T-cell (primary cell): ENCODE measurements at places on chromosomes 11 and 22.

GRCh38 chr11:36156817-36157519 lies 132.3 kb downstream of the COMMD9 start:
- no peaks in the 10 kb centered on the region for H3K36me3 ChIP-seq
- H3K4me1 ChIP-seq: no peaks in the 10 kb centered on the region
- H3K27me3 ChIP-seq: no peaks in the 10 kb centered on the region

DNA sequence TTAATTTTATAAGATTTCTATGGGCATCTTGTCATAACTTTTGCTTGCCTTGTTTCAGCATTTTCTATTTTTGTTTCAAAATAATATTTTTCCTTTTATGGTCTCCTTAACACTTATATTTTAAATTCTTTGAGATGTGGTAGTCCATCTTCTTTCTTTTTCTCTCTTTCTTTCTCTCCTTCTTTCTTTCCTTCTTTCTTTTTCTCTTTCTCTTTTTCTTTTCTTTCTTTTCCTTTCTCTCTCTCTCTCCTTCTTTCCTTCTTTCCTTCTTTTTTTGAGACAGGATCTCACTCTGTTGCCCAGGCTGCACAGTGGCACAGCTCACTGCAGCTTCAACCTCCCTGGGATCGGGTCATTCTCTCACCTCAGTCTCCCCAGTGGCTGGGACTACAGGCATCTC lies 36.1 kb upstream of the OR10G7 start:
- peaks cover 32% of the 10 kb centered on the region for H3K27me3 ChIP-seq
- no peaks in the 10 kb centered on the region for H3K36me3 ChIP-seq
- no peak overlapping the region for H3K4me3 ChIP-seq
- no peak for DNase-seq
- H3K4me1 ChIP-seq: no peaks in the 10 kb centered on the region
- H3K27ac ChIP-seq: no peak overlapping the region

- H3K36me3 ChIP-seq: no peaks in the 10 kb centered on the region
- DNase-seq: peak; percentile 19
- no peak overlapping the region for H3K27ac ChIP-seq
- H3K4me1 ChIP-seq: peaks cover 17% of the 10 kb centered on the region
- no peaks in the 10 kb centered on the region for H3K27me3 ChIP-seq
Measured at GRCh38 chr22:28442264-28442710, 237.4 kb downstream of the TTC28 start.

- H3K27ac ChIP-seq: no peak overlapping the region
- no peak for DNase-seq
- no peak overlapping the region for H3K4me3 ChIP-seq
- H3K4me1 ChIP-seq: no peaks in the 10 kb centered on the region
Measured at GRCh38 chr11:84564180-84564866, 1062.8 kb downstream of the DLG2 start.

- H3K27me3 ChIP-seq: no peaks in the 10 kb centered on the region
- H3K4me1 ChIP-seq: no peaks in the 10 kb centered on the region
- no peak for DNase-seq
- H3K27ac ChIP-seq: no peak overlapping the region
- no peak overlapping the region for H3K4me3 ChIP-seq
- no peaks in the 10 kb centered on the region for H3K36me3 ChIP-seq
Measured at GRCh38 chr22:31532060-31532459, 35.7 kb downstream of the SFI1 start.

DNA sequence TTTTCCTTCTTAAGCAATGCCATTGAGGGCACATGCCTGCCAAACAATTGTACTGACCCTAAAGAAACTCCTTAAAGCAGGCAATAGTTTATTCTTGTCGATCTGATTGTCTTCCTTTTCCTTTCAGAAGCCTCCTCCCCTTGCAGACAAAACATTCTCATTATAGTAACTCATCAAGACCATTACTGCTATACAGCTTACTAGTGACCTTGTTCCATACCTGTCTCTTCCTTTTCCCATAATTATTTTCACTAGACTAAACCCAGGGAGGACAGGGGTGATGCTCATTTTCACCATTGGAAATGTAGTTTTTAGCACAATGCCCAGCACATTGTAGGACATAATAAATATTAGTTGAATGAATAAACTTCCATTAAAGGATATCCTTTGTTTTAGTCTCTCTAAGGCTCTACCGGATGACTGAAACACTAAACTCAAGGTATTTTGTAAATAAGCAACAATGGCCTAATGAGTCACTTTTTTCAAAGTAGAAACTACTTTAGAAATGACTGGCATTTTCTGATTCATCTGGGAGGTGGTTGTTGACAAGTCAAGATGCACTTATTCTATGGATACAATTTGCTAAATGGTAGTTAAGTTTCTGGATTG lies 9.3 kb upstream of the MSANTD4 start:
- no peak for DNase-seq
- no peaks in the 10 kb centered on the region for H3K4me1 ChIP-seq
- H3K36me3 ChIP-seq: no peaks in the 10 kb centered on the region
- H3K4me3 ChIP-seq: no peak overlapping the region
- H3K27me3 ChIP-seq: no peaks in the 10 kb centered on the region

DNA sequence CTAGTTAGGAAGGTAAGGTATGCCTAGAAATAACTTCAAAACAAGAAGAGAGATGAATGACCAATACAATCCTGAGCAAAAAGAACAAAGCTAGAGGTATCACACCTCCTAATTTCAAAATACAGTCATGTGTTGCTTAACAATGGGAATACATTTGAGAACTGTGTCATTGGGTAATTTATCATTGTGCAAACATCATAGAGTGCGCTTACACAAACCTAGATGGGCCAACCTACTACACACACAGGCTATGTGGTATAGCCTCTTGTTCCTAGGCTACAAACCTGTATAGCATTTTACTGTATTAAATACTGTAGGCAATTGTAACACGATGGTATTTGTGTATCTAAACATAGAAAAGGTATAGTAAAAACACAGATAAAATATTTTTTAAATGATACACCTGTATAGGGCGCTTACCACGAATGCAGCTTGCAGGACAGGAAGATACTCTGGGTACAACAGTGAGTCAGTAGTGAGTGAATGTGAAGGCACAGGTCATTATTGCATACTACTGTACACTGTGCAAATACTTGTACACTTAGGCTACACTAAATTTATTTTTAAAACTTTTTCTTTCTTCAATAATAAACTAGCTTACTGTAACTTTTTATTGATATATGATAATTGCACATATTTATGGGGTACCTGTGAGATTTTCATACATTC lies 48.2 kb downstream of the STK33 start:
- H3K36me3 ChIP-seq: no peaks in the 10 kb centered on the region
- no peaks in the 10 kb centered on the region for H3K27me3 ChIP-seq
- DNase-seq: no peak
- H3K27ac ChIP-seq: no peak overlapping the region
- H3K4me3 ChIP-seq: no peak overlapping the region

DNA sequence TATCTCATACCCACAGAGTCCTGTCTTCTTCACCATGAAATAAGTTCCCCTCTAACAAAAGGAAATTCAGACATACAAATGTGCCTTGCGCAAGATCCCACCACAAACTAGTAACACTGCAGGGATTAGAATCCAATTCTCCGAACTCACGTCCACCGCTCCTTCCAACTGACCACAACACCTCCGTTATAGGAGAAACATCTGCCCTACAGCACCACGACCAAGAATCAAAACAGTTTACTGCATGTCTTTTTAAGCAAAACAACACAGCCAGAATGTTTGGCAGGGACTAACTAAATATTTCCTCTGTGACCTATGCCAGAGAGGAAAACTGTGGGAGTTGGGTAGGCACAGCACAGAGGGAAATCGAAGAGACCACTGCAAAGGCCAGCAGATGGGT lies 72.7 kb upstream of the AKIP1 start:
- DNase-seq: no peak
- H3K27me3 ChIP-seq: peaks cover 20% of the 10 kb centered on the region
- H3K4me1 ChIP-seq: no peaks in the 10 kb centered on the region
- no peak overlapping the region for H3K27ac ChIP-seq
- no peaks in the 10 kb centered on the region for H3K36me3 ChIP-seq

DNA sequence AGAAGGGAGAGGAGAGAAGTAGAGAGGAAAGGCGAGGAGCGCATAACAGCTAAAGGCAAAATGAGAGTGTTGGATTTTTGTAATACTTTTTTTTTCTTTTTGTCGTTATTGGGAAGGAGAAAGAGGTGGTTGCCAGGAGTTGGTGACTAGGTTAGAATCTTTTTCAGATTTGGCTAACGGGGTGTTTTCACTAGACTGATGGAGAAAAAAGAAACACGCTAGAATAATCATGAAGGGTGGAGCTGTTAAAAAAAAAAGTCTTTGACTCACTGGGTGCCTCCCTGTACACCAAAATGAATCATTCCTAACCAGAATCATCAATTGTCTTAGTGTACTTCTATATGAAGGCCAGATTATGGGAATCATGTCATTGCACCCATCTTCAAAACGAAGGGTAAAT lies 12.7 kb downstream of the BLID start:
- peaks cover 20% of the 10 kb centered on the region for H3K27me3 ChIP-seq
- no peak overlapping the region for H3K4me3 ChIP-seq
- no peaks in the 10 kb centered on the region for H3K4me1 ChIP-seq
- no peak for DNase-seq
- no peak overlapping the region for H3K27ac ChIP-seq
- no peaks in the 10 kb centered on the region for H3K36me3 ChIP-seq

DNA sequence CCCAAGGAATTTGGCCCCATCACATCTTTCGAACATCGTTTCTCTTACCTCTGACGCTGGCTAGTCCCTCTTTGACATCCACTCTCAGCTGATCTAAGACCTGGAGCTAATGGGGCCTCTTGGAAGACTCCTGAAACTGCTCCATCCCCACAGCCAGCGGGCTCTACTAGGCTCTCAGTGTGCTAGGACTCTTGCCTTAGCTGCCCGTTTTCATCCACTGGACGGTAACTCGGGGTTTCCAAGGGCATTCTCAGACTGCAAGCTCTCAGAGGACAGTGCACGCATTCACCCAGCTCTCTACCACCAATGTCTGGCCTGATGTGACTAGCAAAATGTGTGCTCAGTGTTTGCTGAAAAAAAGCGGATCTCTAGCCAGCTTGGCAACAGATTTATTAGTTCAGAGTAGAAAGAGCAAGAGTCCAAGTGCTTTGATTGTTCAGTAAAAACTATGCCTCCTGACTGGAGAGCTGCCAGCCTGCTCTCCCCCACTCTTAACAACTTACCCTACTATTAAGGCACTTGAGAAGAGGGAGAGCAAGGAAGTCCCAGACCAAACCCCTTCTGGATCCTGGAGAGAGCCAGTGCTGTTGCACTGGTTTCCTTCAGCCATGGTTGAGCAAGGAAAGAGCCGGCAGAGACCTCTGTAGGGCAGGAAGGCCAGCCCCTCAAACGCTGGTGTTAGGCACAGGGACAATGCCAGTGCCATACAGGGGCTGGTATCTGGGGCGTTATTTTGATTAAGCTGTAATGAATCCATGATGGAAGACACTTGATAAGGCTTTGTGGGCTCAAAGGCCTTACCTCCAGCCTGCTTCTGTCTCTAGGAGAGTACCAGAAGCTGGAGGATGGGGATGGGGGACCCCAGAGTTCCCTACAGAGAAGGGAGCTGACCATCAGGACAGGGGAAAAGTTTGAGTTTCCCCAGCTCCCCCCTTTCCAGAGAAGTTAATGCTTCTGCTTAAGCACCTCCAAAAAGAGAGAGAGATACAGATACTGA lies 9.2 kb downstream of the RELA start:
- H3K36me3 ChIP-seq: peaks cover 19% of the 10 kb centered on the region
- no peak for DNase-seq
- peak overlapping the region; percentile 60 for H3K4me3 ChIP-seq
- H3K27me3 ChIP-seq: no peaks in the 10 kb centered on the region

- no peak overlapping the region for H3K27ac ChIP-seq
- H3K4me1 ChIP-seq: peaks cover 2% of the 10 kb centered on the region
- DNase-seq: no peak
- no peaks in the 10 kb centered on the region for H3K27me3 ChIP-seq
Measured at GRCh38 chr11:65814131-65814985, 19.4 kb upstream of the SNX32 start.

DNA sequence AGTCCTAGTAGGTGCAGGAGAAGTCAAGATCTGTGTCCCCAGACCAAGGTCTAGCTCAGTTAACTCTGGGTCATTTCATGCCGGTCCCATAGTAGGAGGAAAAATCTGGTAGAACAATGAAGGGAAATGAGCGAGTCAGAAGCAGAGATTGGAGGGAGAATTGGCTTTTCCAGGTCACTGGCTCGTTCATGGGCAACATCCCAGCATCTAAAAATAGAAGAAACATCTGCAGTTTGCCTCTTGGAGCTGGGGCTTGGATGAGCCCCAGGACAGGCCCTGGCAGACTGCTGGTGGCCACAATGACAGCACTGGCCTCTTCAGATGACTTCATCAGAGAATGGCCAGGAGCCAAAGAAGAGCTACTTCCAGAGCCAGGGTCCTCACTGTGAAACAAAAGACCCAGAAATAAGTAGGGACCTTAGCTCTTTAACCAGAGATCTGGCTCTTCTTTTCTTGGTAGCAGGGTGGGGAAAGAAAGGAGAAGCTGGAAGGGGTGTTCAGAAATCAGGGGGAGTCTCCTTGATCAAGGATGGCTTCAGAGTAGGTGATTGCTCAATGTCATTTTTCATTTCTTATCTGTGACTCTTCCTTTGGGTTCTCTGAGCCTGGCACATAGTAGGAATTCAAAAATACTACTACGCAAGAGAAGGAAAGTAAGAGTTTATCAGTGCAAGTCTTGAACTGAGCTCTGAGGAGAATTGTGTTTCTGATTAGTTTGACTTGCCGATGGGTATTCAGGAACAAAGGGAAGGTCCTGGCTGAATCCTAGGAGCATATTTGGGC lies 102.6 kb downstream of the TMPRSS5 start:
- H3K27me3 ChIP-seq: no peaks in the 10 kb centered on the region
- H3K4me3 ChIP-seq: no peak overlapping the region
- no peaks in the 10 kb centered on the region for H3K36me3 ChIP-seq
- no peaks in the 10 kb centered on the region for H3K4me1 ChIP-seq
- no peak for DNase-seq

DNA sequence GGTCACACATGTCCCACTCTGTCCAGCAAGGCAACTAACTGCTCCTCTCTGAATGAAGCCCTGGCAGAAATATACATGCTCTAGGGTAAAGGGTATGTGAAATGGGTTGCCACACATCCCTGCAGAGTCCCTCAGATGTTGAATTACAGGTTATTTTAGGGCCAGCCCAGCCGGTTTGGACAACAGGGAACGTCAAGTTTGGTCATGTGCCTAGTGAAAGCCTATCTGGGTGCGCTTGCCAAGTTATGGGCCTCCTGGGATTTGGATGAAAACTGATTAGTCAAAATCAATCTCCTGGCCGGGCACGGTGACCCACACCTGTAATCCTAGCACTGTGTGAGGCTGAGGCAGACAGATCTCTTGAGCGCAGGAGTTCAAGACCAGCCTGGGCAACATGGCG lies 10.4 kb downstream of the AP1B1 start:
- DNase-seq: no peak
- H3K4me3 ChIP-seq: no peak overlapping the region
- no peaks in the 10 kb centered on the region for H3K4me1 ChIP-seq
- H3K27me3 ChIP-seq: no peaks in the 10 kb centered on the region
- no peaks in the 10 kb centered on the region for H3K36me3 ChIP-seq
